ENCODE measurements at places on chromosomes 7 and 10.
A peak's percentile ranks its signal among the peaks of the same experiment; 100 is the strongest.

DNA sequence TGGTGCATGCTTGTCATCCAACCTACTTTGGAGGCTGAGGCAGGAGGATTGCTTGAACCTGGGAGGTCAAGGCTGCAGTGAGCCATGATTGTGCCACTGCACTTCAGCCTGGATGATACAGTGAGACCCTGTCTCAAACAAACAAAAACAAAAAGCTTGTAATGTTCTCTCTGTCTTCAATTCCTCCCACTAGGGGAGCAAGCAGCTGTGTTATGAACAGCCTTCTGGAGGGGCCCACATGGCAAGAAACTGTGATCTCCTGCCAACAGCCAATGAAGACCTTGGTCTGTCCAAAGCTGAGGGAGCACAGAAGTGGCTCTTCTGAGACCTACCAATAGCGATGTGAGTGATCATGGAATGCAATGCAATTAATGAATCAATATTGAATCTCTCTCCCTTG, 229.2 kb downstream of the SEC23IP start:
- DNase-seq: no peak

DNA sequence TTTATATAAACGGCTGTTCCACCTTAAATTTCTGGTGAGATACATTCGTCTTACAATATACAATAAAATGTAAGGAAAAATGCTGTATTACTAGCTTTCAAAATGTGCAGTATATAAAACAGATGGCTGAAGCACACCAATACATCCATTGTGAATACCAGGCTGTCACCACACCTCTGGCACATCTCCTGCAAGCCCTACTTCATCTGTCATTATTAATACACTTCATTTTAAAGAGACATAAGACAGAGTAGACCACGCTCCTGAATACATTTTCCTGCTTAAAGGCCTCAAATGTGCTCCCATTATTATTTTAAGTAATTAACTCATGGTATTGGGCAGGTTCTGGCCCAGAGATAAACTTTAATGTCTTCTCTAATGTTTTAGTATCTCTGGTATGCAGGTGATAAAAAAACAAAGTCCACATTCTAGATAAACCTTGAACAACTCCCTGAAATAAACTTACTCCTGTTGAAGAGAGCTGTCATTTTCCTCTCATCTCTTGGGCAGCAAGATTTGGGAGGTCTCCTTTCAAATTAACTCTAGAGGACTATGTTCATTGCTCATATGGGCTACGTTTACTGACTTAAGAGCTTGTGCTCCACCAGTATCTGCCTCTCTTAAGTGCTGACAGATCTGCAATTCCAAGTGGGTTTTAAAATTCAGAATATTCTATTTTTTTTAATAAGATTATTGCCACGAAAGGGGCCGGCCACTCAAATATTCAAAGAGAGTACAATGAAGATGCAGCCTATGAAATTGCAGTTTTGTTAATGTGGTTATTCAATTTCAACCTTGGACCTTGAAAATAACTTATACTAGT, 396.5 kb upstream of the SEMA3D start:
- DNase-seq: no peak

GRCh38 chr7:96589038-96589437, 120.6 kb downstream of the SEM1 start:
- no peak for DNase-seq

DNA sequence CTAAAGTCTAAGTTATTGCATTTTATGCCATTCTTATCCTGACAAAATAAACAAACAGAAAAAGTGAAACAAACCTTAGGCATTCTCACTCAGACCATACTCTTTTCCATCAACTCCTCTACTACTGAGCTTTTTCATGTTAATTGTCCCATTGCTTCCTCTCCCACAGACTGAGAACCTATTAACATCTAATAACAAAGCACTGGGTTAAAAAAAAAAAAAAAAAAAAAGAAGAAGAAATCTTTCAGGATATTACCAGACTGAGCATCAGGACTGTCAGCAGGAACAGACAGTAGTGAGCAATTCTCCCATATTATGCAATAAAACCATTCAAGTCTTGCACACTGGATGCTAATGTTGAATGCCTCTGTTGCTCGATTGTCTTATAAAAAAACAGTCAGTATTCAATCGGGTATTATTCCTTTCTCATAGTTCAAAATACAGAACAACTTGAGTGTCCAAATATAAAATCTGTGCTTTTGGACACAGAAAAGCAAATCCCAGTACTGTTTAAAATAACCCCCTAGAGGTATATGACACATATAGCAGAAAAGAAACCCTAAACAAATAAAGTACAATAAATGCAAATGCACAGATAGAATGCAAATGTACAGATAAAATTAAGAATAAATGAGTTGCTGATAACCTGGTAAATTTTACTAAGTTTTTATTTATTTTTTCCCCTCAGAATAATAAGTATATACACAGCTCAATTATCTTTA, 531.3 kb upstream of the LRRTM3 start:
- no peak for DNase-seq

DNA sequence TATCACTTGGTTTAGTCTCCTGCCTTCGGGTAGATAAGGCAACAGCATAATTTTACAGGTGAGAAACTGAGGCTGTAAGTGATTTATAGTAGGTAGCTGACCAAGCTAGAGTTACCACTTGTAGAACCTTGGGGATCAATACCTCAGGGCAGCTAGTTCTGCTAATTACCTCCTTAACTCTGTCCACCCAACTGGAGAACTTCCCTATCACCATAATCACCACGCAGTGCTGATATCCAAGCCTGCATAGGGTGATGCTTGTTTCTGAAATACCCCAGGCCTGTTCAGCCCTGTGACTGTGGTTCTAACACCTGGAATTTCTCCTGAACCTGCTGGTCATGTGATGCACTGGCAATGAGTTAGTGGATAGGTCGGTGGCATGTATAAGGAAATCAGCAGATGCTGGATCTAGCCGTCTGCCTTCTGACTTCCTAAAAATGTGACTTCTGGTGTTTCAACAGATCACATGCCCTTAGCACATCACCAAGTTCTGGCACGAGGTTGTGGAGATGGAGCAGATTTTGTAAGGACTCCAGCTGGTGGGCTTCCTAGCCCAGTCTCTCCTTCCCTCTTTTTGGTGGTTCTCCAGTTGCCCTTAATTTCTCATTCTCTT, 15.3 kb downstream of the PLAU start:
- peak; percentile 53 for DNase-seq

DNA sequence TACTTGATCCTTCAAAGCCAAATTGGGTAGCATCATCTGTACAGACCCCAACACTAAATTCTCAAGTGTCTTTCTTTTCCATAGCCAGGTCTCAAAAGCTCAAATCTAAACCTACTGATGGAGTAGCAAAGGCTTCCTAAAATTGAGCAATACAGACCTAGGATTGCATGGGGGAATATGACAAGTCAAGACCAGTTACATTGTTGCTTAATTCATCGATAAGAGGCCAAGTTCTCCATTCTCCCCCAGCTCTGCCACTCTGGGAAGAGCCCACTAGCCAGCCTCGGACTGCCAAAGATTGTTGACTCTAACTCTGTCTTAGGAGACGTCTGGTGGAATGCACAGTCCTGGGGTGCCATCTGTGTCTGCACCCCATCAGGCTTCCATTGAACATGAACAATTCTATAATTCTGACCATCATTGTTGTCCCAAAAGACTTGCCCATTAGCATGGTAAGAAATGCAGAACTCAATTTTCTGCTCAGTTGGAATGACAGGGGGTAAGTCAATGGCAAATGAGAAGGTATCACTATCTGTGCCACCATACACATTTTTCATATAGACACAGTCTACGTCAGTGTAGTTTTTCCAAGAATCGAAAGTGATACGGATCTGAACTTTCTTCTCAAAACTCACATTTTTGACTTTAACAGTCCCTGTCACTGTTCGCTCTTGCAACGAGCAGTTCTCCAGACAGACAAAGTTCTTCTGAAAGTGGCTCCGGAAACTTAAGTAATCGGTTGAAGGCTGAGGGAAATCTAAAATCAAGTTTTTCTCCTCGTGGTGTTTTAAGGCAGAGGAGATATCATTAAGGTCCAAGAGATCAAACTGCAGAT, 2.9 kb downstream of the PPP1R3C start:
- no peak for DNase-seq

DNA sequence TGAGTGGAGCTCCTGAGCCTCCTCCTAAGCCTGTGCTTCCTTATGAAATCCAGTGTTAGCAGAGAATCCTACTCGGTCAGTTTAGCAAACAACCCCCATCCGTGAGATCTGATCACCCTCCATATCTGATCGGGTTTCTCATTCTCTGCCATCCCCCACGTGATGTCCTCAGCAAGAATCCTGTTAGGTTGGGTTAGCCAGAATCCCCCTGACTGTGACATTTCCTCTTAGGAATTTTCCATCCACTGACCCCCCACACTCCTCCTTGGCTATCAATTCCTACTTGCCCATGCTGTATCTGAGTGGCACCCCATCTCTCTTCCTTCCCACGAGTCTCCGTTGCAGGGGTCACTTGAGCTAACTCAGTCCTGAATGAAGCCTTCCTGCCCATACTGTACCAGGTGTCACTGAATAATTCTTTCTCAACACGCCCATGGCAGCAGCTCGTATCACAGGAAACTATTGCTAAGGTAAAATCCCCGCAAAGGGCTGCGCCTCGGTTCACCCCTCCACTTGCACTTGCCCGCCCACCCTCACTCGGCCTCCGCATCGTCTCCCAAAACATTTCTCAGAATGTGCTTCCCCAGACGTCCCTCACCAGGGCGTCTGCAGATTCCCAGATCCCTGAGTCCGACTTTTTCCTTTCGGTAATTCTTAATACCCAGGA, 44.1 kb downstream of the MYOF start:
- no peak for DNase-seq

Data from hematopoietic multipotent progenitor cell treated with erythropoietin and hydrocortisone succinate and interleukin-3 and kit ligand, for 6 days (in vitro differentiated cells).